Activated CD4-positive, alpha-beta T cell treated with anti-CD3 and anti-CD28 coated beads for 48 hours (primary cell): ENCODE measurements at places on chromosomes 1 and 21.

- no peak for DNase-seq
Observed at GRCh38 chr1:198166900-198167299, 10.1 kb downstream of the NEK7 start.

DNA sequence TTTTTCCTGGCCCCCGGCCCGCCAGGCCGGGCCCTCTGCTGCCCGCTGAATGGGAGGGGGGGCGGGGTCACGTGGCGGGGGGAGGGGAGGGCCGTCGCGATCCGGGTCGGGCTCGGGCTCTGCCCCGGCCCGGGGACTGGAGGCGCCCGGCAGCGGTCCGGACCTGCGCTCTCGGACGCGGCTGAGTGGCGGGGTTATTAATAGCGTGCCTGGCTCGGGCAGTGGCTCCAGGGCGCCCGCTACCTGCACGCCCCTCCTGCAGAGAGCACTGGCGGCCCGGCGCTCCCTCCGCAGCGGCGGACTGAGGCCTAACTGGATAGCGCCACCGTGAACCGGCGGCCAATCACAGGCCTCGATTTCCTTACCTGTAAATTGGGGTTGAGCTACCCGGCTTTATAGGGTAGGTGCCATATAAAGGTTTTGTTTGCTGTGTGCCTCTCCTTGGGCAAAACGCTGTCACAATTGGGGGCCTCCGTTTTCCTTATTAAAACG lies 28.1 kb downstream of the AHDC1 start:
- DNase-seq = no peak

- DNase-seq = no peak
Observed at GRCh38 chr1:192170196-192170984, 12.1 kb downstream of the RGS18 start.

- no peak for DNase-seq
Observed at GRCh38 chr21:32248571-32249461, 30.0 kb downstream of the MIS18A start.

DNA sequence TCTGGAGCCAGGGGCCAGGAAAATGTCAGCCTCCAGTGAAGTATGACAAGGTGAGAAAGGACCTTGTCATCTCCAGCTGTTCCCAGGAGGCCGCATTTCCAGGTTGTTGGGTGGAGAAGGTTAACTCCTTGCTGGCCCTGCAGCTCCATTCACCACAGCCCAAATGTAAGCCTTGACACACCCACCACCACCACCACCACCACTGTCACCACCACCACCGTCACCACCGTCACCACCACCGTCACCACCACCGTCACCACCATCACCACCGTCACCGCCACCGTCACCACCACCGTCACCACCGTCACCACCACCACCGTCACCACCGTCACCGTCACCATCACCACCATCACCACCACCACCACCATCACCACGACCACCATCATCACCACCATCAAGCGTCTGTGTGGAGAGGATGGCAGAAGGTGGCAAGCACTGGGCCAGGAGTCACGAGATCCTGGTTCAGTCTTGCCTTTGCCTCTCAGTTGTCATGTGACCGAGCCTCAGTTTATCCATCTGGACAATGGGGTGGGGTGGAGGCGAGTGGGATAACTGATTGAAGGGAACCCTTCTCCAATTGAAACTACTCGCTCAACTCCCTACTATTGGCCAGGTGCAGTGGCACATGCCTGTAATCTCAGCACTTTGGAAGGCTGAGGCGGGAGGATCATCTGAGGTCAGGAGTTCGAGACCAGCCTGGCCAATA lies 21.2 kb upstream of the FAM131C start:
- no peak for DNase-seq

- DNase-seq = peak; percentile 97
Observed at GRCh38 chr1:3856923-3857790, at the start of the genes CEP104 and DFFB. TSS of gene CEP104 (minus strand) at chr1:3857211. CDS start at chr1:3852407, 4,804 bp downstream. TSS of gene DFFB (plus strand) at chr1:3857476. CDS start at chr1:3857604, 128 bp downstream.

- DNase-seq = no peak
Observed at GRCh38 chr1:212974711-212975110, 24.4 kb downstream of the VASH2 start.

GRCh38 chr1:21939650-21940374 lies 2.7 kb upstream of the HSPG2 start:
- DNase-seq = no peak

- DNase-seq = no peak
Observed at GRCh38 chr21:43012596-43012995, 38.2 kb downstream of the PKNOX1 start.

GRCh38 chr1:39132505-39133339 lies 71.8 kb upstream of the MACF1 start:
- DNase-seq = no peak

DNA sequence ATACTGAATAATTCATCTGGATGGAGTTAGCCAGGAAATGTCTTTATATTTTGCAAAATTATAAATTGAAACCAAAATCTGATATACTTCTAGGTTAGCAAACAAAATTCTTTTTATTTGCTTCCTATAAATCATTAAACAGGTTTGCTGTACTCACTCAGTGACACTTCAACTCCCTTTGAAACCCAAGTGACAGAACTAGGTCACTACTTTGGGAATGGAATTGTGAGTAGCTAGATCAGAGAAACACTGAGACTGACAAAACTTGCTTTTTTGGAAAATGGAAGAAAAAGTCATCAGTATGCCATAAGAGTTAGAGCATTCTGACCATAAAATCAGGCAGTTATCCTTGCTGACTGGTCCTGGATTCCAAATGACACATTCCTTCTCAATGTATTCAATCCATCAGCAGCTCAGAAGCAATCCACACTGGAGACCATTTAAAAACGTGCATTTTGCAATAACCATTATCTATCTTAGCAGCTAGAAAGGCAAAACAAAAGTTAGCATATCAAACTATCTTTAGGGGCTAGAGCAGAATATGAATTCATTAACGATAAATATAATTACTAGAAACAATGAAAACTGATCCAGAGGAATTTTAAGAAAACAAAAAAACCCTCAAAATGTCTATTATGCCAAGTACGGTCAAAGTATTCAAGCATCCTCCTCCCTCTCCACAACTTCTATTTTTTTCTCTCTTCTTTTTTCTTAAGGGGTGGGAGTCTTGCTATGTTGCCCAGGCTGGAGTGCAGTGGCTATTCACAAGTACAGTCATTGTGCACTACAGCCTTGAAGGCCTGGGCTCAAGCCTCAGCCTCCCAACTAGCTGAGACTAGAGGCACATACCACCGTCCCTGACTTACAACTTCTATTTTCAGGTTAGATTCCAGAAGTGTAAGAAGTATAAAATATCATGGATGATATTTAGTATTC lies 60.1 kb downstream of the HNRNPR start:
- DNase-seq = no peak

DNA sequence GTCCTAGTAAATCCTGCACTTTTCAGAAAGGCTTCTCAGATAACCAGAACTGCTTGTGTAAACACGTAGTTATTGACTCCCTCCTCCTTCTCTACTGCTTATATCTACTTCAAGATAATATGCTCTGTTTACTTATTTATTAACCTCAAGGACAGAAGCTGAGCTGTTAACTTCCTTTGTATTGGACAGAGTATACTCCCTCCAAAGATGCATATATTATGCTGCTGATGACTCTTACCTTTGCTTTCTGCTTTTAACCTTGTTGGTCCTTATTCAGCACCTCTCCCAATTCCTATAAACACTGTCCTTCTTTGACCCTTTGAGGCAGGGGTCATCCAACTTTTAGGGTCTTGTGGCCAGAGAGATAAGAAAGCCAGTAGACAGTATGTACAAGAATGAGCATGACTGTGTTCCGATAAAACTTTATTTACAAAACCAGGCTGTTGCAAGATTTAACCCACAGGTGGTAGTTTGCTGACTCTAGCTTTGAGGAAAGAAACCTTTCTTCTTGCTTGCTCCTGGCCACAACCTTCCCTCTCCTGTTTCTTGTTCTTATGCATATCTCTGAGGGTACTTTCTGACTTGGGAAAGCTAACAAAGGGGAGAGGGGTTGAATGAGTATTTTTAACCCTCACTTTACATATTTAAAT lies 4.9 kb downstream of the TPM3 start:
- DNase-seq = no peak

DNA sequence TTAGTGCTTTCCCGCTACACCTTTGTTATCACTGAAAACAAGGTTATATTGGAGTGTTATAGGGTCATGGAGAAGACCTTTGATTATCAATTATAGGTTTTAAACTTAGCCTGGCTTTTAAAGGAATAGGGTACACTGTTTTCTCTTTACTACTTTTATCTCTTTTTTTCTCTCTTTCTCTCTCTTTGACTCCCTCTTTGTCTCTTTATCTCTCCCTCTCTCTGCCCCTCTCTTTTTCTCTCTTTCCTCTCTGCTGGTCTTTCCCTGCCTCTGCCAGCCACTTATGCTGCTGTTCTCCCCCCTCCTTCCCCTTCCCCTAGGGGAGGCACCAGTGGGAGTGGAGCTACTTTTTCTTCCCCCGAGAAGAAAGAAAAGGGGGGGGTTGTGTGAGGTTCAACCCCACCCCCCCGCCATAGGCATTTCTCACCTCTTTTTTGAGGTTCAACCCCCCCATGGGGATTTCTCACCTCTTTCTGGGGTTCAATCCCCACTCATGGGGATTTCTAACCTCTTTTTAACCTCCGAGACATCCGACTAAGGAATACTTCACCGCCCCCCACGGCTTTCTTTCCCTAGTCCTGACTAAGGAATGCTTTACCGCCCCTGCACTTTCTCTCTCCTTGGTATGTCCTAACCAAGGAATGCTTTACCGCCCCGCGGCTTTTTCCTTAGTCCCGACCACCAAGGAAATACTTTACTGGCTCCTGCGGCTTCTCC lies 17.2 kb upstream of the ZBTB8B start:
- no peak for DNase-seq

DNA sequence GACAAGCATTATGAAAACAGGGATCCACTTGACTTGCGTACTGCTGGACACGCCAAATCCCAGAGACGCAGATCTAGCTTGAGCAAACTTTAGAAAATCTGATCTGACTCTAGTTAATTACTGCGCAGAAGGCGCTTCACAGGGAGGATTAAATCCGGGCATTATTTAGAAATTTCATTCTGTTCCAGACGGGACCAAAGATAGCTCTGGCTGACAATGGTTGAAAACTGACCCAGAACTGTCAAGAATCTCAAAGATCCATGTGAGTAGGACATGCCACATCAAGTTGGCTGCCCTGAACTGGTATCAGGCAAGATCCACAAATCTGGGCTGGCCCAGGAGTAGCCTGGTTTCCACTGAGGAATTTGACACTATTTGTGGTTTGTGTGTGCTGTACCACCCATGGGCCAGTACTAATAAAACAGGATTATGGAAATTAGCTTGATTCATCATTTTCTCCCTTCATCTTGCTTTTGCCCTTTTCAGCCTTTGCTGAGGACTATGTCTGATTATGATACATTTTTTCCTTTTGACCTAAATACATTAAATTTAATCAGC lies 171.0 kb downstream of the VAV3 start:
- no peak for DNase-seq

- no peak for DNase-seq
Observed at GRCh38 chr1:165947797-165948455, 120.5 kb downstream of the UCK2 start.

DNA sequence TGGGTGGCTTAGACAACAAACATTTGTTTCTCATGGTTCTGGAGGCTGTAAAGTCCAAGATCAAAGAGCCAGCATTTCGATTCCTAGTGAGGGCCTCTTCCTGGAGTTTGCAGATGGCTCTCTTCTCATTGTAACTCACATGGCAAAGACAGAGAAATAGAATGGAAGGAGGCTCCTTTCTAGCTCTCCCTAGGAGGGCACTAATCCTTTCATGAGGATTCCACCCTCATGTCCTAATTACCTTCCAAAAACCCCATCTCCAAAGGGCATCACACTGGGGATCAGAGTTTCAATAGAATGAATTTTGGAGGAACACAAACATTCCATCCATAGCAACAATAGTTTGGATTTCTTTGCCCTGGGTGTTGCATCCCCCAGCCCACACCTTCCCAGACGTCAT lies 247.3 kb downstream of the TTLL7 start:
- no peak for DNase-seq

DNA sequence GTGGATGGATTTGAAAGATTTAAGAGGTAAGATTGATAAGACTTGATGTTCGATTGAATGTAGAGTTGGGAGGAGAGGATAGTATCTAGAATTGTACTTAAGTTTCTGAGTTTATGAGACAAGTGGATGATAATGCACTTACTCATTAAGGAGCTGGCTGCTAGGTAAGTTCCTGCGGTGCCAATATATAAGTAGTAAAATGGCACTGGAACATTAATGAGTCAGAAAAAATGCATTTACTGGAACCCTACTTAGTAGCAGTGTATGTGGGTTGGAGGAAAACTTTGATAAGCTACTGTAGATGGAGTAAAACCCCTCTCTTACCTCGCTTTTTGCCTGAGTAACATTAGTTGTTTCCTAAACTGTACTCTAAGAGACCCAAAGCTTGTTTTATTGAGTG lies 68.2 kb downstream of the ZFYVE9 start:
- DNase-seq = no peak

DNA sequence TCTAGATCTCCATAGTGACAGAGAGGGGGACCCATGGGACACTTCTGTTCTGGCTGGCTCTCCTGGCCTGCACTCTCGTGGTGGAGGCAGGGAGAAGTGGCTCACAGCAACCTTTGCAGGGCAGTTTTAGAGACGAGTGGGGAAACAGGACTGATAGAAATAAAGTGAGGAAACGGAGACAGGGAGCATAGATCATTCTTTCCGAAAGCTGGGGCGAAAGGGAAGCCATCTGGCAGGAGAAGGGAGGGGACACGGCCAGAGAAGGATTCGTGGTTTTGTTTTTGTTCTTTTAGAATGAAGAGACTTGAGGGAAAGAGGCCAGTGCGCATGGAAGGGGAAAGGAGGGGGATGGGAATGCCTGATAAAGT lies 3.5 kb downstream of the TIE1 start:
- DNase-seq = no peak

DNA sequence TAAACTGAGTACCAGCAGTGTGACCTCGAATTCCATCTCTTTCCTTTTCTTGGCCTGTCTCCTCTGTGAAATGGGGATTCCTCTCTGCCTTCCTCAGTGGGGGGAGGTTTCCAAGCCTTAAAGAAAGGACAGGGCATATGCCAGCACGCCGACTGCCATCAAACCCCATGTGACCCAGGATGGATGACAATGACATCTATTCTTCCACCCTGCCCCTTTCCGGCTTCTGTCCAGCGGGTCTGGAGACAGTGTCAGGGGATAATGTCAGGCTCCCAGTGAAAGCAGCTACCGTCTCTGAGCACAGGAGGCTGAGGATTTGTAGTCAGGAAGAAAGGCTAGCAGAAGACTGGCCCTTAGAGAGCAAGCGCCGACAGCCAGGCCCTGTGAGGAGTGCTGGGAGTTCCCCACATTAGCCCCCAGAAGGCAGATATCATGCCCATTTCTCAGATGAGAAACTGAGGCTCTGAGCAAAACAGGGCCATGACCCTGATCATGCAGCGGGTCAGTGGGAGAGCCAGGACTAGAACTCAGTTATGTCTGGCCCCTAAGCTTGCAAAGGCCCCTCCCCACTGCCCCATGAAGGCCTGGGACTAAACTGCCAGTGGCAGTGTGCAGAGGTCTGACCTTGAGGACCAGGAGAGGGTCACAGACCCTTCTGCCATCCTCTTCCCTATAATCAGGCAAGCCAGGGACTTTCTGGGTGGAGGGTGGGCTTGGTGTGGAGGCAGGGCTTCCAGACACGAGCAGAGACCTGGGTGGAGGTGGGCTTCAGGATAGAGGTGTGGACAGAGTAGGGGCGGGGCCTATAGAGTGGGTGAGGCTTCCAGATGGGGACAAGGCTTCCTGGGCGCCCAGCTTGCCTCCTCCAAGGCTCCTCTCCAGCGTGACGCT lies 30.1 kb downstream of the CDCA8 start:
- no peak for DNase-seq
